ENCODE measurements at places on chromosomes 5 and 9. TPM values are rescaled to one million over a fixed set of nuclear protein-coding genes. Genes with fewer than 3 reads are reported as not detected.

The PCDHGA2 gene
- total RNA-seq = 4.5 TPM

The MFAP3 gene
- total RNA-seq = 65.2 TPM

The VLDLR gene
- total RNA-seq = 26.3 TPM

The LRRC70 gene
- total RNA-seq = 1.3 TPM

The SPATA31C1 gene
- total RNA-seq = not detected

The NRG2 gene
- 0.51 TPM for total RNA-seq

The NKD2 gene
- total RNA-seq = under 0.01 TPM

The MTREX gene
- total RNA-seq = 85.7 TPM

The ALDH7A1 gene
- total RNA-seq = 44.8 TPM

The OR1Q1 gene
- total RNA-seq = not detected

The HEMGN gene
- not detected for total RNA-seq

The ARHGAP26 gene
- total RNA-seq = 4.4 TPM

The CCNO gene
- total RNA-seq = not detected

The RNF180 gene
- 2.8 TPM for total RNA-seq

The TMC1 gene
- not detected for total RNA-seq

The ST8SIA4 gene
- total RNA-seq = 0.26 TPM

The CLIC3 gene
- total RNA-seq = 3.5 TPM

The ROPN1L gene
- 0.17 TPM for total RNA-seq

All from fibroblast of lung (primary cell).